NCI-H2227 treated with DMSO at 0.1 percent for 48 hours (cell line): ENCODE measurements at places on chromosomes 7 and 10.

GRCh38 chr10:109851616-109852474, 71.5 kb downstream of the XPNPEP1 start:
- DNase-seq, result no peak

GRCh38 chr10:105506262-105506661, 865.2 kb downstream of the SORCS3 start:
- DNase-seq, result no peak

- DNase-seq, result no peak
Observed at GRCh38 chr7:67045496-67045995, 48.9 kb downstream of the TYW1 start.

DNA sequence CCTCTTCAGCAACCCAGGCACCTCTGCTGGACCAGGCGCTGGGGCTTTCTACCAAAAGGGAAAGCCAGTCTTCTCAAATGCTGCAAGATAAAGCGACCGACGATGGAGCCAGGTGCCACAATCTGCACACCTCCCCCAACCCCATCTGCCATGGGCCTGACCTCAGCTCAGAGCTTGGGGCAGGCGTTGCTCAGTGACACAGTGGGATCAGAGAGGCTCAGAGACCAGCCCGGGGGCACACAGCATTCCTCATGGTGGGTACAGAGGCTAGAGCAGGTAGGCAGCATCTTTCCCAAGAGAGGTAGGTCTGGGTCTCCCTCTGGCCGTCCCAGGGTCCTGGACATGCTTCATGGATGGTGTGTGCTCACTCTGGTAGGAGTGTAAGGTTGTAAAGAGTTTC, 56.3 kb downstream of the ZMIZ1 start:
- no peak for DNase-seq

- no peak for DNase-seq
Observed at GRCh38 chr10:91471602-91472001, 61.5 kb downstream of the HECTD2 start.
